ENCODE measurements at places on chromosomes 7 and 10.
A peak's percentile ranks its signal among the peaks of the same experiment; 100 is the strongest.

DNA sequence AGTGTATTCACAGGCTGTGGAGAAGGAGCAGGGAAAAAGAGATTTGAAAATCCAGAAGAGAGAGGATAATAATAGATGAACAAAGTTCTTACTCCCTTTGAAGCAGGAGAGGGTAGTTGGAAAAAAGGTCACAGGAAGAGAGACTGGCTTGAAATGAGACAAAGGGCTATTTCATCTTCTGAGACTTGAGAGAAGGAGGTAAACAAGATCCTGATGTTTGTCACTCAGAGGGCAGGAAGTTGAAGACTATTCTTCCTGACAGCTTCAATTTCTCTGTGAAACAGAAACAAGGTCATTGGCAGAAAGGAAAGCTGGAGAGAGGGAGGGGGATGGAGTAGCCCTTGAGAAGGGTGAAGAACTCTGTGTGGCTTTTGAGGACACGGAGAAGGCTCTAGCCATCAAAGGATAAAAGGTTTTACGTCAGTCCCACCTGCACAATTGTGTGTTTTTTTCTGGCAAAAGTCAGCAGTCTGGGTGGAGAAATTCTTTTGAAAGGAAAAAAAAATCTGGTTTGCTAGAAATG, 216.1 kb upstream of the STEAP4 start:
- DNase-seq = no peak

GRCh38 chr10:114609518-114610426, 48.3 kb downstream of the ABLIM1 start:
- no peak for DNase-seq

DNA sequence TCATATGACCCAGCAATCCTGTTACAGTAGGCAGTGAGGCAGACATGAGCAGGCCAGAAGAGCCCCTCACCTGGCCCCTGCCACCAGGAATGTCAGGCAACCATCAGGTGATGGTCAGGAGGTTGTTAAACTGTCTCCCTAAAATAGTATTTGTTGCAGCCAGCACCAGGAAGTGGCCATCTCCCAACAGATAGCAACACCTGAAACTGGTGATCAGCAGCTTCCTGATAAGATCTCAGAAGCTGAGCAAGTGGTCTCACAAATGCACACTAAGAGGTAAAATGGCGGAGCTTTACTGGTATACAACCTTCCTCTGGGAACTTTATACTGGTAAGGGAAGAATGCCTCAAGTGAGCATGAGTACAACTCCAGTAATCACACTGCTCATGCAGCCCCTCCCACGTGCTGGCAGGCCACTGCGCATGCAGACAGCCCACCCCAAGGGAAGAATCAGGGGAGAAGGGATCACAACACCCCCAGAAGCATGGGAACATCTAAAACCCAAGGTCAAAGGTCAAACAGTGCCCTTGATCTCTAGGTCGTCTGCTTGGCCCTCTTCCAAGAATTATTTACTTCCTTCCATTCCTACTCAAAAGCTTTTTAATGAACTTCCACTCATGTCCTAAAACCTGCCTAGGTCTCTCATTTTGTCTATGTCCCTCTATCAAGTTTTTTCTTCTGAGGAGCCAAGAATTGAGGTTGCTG, 133.5 kb downstream of the DOCK4 start:
- no peak for DNase-seq

DNA sequence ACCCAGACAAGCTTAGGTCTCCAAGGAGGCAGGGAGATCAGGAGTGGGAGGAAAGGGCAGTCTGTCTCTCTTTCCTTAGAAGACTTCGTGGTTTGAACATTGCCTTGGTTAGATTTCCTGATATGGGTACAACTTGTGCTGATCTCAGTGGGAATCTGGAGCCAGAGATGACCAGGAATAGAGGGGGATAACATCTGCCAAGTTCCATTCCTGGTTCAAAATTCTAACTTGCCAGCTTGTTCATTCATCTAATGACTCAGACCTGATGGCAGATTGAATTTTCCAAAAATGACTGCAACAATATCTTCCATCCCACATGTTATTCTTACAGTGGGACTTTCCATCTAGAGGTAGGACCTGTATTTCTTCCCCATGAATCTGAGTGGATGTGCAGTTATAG, 394.3 kb upstream of the PODXL start:
- DNase-seq = no peak

DNA sequence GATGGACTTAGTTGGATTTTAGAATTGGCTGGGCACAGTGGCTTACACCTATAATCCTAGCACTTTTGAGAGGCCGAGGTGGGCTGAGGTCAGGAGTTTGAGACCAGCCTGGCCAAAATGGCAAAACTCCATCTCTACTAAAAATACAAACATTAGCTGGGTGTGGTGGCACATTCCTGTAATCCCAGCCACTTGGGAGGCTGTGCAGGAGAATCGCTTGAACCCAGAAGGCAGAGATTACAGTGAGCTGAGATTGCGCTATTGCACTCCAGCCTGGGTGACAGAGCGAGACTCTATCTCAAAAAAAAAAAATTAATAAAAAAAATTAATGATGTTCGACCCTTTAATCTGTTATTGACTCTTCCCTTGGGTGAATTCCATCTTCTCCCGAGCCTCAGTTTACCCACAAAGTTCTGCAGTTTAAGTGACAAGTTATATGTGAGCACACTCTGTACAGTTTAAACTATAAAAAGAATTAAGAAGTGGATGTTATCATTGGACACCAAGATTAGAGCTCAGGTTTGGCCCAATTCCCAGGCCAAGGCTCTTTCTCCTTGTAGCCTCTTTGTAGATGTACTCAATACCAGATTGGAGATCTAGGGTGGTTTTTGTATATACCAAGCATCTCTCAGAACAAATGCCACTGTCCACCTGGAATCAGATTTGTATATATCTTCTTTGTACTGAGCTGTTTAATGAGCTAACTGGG, 15.0 kb downstream of the KAT6B start:
- no peak for DNase-seq

- peak; percentile 68 for DNase-seq
These were observed 160.9 kb downstream of the SDK1 start for GRCh38 chr7:3461923-3462322.

- DNase-seq = no peak
These were observed 117.6 kb downstream of the TSPAN12 start for GRCh38 chr7:120740348-120740747.

- DNase-seq = no peak
These were observed 1.2 kb upstream of the ITGB1 start for GRCh38 chr10:32959006-32959920.

DNA sequence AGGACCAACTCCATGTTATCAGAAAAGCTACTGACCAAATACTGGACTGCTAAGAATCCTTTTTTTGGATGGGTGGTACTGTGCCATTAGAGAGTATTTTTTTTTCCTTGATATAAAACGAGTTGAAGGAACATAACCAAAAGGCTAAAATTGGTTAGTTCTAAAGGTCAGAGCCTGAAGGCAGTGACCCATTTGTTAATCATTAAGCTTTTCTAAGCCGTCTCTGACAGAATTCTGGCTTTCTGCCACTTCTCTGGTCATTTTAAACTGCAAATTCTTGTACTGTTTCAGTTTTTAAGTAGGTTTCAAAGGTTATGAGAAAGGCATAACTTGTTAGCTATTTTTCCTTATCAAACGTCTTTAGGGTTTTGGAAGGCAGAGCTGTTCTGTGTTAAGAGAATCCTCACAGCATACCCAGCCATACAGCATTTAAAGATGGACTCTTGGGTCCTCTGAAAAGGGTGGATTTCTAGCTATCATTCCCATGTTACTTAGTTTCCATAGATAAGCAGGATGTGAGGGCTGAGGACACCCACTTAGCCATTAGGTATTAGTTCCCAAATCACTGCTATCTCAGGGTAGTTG, 196.8 kb downstream of the RNLS start:
- DNase-seq = no peak

DNA sequence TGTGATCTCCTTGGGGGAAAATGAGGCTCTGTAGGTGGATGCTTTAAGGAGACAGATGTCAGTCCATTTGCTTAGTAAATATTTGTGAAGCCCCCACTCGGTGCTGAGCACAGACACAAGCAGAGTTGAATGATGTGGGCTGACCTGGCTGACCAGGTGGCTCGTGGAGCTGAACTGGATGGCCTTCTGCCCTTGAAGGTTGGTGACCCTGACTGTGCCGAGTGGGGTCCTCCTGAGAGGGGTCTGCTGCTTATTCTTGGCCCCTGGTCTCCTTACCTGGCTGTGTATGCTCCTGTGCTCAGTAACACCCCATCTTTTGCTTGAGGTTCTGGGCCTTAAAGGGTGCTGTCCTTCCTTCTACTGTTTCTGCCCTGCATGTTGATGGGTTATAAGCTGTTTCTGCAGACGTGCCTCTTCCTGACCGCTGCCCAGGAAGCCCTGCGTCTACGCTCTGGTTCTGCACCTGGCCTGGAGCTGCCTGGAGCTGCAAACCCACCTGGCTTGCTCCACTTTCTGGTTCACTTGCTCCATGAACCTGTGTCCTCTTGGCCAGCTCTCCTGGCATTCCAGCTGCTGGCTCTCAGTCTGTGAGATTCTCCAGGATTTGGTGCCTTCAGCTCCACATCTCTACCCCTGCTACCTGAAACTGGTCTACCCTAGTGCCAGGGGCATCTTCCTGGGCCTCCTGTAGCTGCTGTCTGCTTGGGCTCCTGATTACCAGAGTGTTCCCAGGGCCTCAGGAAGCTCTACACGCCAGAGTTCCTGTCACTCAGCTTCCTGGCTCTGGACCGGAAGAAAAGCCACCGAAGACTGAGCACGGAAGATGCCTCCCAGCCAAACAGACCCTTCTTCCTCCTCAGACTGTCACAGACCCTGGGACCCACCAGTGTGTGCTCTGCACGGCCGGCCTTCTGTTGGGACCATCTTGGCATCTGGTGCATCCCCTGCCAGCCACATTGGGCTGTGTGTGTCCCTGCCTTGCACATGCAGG, 76.5 kb downstream of the ADCY1 start:
- no peak for DNase-seq

GRCh38 chr7:137476937-137477336, 133.4 kb upstream of the PTN start:
- no peak for DNase-seq

DNA sequence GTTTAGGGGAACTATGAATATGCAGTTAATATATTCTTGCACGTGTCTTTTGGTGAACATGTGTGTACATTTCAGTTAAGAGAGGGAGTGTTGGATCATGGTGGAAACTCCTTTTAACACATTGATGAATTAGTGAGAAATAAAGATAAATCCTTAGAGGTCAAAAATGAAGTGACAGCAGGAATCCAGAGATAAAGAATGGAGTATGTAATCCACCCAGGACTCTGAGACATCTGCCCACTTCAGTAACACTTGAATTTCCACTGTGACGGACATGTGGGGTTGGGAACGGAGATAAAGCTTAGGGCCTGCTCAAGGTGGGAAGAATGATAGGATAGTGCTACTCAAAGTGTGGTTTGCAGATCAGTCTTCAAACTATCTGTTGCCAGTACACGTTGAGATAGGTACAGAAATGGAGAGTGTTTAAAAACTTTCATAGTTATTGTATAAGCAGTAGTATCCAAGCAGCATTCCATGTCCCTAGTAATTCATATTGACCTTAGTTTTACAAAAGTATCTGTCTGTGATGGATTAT, 6.6 kb upstream of the RELN start:
- no peak for DNase-seq

- DNase-seq = no peak
These were observed 67.5 kb downstream of the STRA8 start for GRCh38 chr7:135300913-135301765.

DNA sequence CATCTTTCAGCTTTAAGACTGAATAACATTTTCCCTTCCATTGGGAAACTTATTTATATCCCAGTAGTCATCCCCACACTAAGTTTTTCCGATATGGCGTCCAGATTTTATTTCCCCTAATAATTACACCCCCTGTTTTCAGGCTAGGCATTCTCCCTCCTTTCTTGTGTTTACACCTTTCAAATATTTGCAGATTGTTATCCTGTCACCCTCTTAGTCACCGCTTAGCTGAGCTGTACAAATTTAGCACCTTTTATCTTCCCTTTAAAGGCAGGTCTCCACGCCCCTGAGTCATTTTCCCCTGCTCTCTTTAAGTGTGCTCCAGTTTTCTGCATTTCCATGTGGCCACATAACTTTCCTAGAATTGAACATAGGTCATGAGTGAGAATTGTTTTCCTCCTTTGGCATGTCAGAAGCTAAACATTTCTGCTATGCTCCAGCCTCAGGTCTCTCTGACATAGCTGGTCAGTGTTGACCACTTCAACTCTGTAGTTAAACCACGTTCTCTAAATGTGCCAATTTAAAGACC, 47.4 kb downstream of the LRRC4 start:
- no peak for DNase-seq

GRCh38 chr10:4082861-4083260, 297.9 kb upstream of the KLF6 start:
- no peak for DNase-seq

GRCh38 chr7:44698046-44698580, 50.5 kb upstream of the ZMIZ2 start:
- DNase-seq = no peak

DNA sequence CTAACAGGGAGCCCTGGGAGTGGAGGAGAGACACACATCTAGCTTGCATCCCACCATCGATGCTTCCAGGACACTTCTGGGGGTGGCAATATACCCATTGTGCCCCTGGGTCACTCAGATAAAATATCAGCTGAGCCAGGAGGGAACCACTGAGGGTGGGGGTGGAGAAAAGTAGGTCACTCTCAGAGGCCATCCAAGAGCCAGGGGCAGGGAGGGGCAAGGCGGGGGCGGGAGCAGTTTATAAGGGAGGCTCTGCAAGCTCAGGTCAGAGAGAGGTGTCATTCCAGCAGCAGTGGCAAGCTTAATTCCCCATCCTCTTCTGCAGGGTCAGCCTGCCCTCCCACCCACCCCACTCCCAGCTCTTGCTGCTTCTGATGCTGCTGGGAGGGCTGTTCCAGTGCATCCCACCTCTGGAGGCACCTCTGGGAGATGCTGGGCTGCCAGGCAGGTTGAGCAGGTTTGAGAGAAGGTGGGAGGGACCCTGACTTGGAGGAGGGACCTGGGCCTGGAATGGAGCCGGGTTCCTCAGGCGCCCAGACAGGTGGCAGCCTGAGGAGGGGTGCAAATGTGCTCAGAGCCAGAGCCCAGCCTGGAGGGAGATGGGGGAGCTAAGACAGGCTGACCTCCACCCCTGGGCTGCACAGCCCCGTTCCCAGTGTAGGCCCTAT, 20.1 kb upstream of the TLX1 start:
- no peak for DNase-seq

DNA sequence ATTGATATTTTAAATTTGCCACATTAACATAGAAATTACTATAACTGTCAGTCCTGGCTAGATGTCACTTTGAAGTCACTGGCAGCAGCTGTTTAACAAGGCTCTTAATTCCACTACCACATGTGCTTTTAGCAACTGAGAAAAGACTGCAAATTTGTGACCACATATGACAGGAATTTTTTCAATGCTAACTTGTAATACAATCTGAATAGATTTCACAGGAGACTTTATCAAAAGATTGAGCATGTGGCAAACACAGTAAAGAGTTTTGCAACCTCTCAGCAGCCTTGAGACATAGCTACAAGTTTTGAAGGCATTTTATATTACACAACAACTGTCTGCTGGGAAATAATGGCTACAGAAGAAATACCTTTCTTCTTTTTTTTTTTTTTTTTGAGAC, 73.0 kb downstream of the MICU1 start:
- no peak for DNase-seq

Data from CD4-positive, alpha-beta T cell treated with Interleukin-1 beta for 1 hour (primary cell).